Left lobe of liver (tissue), 2 donors: ENCODE measurements at places on chromosomes 12 and 14.

GRCh38 chr12:50401500-50402081 lies 906 bp downstream of the LARP4 start:
- DNase-seq: no peak

GRCh38 chr14:68926236-68926635 lies 52.9 kb downstream of the ACTN1 start:
- DNase-seq: no peak

DNA sequence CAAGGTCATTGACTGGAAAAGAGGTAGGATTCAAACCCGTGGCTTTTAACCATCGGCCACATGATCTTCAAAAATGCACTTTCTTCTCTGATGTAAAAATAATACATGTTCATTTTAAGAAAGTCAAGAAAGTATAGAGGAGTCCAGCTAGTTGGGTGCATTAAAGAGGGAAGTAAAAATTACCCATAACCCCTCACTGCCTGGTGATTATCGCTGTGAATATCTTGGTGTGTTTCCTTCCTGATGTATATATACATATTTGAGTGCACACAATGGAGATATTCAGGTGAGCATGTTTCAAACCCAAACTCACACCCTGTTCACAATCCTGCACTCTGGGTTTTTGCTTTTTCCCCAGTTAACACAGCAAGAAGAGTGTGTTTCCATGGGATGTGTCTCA lies 47.5 kb upstream of the OAS1 start:
- DNase-seq: no peak

DNA sequence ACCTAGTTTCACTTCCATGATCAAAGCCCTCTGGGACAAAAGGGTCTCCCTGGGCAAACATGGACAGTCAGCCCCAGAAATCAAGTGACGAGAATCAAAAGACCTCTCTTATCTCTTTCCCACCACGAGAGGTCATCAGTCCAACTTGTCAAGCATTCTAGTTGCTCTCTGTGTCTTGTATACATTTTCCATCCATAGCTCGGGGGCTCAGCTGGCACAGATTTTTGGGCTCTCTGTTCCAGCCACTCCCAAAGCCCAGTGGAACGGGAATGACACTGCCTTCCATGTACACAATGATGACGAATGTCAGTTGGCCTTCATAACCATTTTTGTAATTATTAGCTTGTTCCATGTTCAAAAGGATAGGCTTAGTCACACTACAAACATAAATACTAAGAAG lies 29.7 kb downstream of the NOS1 start:
- no peak for DNase-seq

GRCh38 chr14:71193663-71194062 lies 286.4 kb downstream of the PCNX1 start:
- DNase-seq: no peak

DNA sequence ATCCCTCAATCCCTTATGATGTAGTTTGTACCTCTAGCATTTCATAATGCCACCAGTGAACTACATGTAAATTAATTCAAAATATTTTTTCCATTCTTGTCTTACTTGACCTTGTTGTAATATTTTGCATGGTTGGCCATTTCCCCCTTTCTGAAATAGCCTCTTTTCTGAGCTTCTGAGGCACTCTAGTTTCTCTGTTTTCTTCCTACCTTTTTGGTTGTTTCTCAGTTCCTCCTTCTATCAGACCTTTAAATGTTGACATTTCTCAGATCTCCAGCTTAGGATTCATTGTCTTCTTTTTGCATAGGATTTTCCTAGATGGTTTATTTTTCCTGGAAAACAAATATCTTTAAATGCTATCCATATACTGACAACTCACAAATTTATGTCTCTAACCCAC lies 9.8 kb upstream of the RMST start:
- DNase-seq: no peak

DNA sequence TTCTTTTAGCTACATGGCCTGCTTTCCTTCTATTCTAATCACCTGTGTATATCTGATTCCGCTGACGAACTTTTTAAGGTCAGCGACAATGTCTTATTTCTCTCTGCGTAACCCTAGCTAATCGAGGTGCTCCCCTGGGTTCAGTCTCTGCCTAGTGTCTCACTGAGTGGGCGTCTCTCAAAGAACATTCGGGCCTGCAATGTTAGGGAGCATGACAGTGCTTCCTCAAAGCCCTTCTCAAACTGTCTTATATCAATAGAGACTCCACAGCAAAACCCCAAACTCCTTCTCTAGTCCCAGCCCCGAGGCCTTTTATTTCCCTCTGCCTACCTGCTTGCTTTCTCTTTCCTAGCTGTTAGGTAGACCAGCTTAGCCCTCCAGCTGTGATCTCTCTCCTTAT lies 13.7 kb upstream of the RPS6KL1 start:
- no peak for DNase-seq
